ENCODE measurements at places on chromosomes 7 and 10. TPM values are rescaled to one million over a fixed set of nuclear protein-coding genes. Genes with fewer than 3 reads are reported as not detected.

The GBX1 gene
- total RNA-seq = not detected

The GATA3 gene
- total RNA-seq = 30.9 TPM

GRCh38 chr10:114916653-114917052 is 21.3 kb upstream of the TRUB1 start:
- no peak for DNase-seq

DNA sequence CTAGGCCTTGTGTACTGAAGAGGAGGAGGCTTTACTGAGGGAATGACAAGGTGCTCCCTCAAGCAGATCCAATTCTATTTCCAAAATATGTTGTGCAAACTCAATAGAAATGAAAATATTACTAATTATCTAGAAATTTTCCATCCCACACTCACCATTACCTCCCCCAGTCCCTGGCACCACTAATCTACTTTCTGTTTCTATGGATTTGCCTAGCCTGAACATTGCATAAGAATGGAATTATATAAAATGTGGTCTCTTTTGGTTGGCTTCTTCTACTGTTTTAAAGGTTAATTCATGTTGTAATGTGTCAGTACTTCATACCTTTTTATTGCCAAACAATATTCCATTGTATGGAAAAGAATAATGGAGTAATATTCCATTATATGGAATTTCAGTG is 18.7 kb upstream of the NUB1 start:
- no peak for DNase-seq

DNA sequence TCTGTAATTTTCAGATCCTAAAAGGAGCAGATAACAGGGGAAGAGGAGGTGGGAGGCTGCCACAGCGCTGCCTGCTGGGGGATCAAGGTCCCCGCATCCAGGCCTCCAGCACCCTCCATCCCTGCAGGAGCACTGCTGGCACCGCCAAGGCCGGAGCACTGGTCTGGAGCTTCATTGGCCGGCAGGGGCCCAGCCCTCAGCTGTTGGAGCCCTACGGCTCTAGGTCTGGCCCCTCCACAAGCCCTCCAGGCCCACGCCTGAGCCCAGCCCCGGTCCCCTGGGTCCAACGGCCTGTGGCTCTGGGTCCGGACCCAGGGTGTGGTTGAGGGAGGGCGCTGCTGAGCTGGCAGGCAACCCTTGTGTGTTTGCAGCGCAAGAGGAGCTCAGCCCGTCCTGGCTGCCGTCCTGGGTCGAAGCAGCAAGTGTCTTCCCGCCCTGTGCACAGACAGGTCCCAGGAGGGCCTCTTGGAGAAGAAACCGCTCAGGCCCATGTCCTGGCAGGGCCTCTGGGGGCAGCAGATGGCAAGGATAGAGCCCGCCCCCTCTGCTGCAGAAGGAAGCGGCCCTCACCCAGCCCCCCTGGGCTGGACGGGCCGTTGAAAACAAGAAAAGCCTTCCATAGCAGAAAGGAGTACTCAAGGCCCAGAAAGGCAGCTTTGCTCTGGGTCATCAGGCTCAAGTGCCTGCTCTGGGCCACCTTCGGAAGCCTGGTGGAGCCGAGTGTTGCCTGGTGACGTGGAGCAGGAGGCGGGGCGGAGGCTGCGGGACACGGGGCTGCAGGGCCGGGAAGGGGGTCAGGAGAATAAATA is 54.3 kb upstream of the TNRC18 start:
- peak; percentile 47 for DNase-seq

DNA sequence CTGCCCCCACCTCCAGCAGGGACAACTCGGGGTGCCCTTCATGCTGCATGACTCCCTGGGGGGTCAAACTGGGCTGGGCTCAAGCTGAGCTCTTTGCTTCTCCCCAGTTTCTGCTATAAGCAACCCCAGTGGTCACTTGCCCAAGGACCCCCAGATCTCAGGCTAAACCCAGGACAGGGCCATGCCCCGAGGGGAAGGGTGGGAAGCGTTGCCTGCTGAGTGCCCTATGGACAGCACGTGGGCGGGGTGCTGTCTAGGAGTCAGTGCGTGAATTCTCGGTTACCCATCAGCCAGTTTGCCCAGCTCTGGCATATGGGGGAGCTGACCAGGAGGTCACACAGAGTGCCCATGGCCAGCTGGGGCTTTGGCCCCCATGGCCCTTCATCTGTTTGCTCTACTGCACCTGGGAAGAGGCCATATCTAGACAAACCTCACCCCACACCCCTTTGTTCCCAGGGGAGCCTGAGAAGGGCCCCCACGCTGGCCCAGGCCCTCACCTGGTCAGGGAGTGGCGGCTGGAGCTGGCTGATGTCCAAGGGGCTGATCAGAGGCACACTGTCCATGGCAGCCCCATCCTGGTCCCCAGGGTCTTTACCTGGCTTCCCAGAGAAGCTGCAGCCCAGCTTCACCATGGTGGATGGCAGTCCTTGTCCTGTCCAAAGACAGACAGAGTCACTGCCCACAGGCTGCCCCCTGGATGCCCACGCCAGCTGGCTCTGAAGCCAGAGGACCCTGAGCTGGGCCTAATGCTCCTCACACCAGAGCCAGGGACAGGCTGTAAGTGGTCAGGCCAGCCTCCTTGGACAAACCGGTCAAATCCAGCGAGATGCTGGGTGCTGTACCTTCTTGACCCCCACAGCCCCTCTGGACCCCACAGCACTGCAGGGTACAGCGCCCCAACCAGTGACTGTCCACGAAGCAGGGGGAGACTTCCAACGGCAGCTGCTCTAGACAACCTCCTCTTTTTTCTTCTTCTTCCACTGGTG is 8.0 kb downstream of the CALY start:
- no peak for DNase-seq

- DNase-seq = peak; percentile 7
Observed at GRCh38 chr7:66138994-66139752, 24.5 kb downstream of the CRCP start.

DNA sequence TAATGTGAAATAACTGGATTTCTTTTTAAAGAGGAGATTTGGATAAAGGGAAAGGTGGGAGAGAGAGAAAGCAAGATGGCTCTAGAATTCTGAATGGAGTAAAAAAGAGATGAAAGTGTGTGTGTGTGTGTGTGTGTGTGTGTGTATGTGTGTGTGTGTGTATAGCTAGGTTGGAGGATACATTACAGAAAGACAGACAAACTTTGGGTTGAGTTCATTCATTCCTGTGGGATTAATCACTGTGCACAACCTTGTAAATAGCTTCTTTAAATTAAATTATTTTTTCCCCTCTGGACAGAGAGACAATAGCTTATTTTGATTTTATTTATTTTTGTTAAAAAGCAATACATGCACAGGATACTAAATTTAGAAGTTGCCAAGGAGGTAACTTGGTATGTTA is 7.5 kb downstream of the ASB4 start:
- DNase-seq = no peak

DNA sequence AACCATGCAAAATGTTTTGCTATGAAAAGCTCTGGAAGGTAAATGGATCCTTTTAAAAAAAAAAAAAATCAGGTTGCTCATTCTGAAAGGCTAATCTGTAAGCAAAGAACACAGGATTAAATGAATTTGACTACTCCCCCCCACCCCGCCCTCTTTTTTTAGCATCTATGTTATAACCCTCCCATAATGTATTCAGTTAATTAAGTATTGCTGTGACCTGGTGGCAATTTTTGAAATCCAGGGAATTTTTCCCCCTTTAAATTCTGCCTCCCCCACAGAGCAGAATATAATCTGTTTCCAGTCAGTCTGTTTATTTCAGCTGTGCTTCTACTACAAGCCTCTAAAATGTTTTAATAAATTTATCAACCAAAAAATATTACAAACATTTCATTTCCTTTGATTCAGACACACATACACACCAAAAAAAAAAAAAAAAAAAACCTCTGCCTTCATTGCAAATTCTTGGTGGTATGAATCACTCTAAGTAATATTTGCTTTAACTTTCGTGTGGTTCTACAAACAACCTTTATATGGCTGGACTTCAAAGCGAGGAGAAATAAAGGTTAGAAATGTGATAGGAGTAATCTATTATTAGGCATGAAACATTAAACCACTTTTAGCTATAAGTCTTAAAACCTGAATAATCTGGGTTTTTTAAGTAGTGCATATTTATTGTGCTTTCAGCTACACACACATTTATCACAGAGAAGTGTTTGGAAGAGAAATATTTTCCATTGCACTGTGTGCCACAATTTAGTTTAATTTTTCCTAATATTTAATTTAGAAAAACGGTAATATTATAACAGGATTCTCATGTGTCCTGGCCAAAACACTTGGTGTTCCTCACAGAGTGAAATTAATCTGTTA is 64.4 kb upstream of the ARID5B start:
- DNase-seq = peak; percentile 78
